ENCODE measurements at places on chromosomes 2 and 18.
A peak's percentile ranks its signal among the peaks of the same experiment; 100 is the strongest.

GRCh38 chr2:11588228-11589110 is 54.6 kb downstream of the GREB1 start:
- no peak for DNase-seq

GRCh38 chr2:232286001-232286868 is 92.3 kb upstream of the ALPP start:
- no peak for DNase-seq

- DNase-seq, result no peak
These were observed 319 bp upstream of the EN1 start for GRCh38 chr2:118847762-118848172.

DNA sequence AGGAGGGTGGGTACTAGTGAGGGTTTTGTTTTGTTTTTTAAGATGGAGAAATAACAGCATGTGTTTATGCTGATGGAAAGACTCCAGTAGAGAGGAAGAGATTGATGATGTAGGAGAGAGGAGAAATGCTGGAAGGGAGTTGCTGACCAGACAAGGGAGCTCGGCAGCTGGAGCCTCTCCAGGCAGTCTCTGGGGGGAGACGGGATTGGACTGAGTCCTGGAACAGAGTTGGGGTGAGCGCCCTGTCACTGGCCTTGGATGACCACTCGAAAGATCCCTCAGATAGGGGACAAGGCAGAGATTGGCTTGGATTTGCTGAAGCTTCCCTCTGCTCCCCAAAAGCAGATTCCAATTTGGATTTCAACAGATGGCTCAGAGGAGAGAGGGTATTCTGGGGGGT is 197.7 kb downstream of the NAPG start:
- DNase-seq, result no peak

- DNase-seq, result peak; percentile 91
These were observed 36.4 kb downstream of the STK39 start for GRCh38 chr2:168210895-168211570.

DNA sequence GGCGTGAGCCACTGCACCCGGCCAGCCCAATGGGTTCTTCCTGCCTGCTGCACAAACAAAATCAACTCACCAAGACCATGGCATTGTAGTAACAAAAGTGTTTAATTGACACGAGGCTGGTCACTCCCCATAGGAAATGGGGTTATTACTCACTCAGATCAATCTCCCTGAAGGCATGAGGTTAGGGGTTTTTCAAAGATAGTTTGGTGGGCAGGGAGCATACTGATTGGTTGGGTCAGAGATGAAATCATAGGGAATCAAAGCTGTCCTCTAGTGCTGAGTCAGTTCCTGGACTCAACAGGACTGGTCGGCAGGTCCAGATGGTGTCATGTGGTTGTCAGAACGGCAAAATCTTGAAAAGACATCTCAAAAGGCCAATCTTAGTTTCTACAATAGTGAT is 122.1 kb downstream of the TMEM17 start:
- no peak for DNase-seq

GRCh38 chr2:147614979-147615470 is 229.8 kb upstream of the ACVR2A start:
- DNase-seq, result no peak

GRCh38 chr18:32333781-32334180 is 136.9 kb downstream of the GAREM1 start:
- no peak for DNase-seq

DNA sequence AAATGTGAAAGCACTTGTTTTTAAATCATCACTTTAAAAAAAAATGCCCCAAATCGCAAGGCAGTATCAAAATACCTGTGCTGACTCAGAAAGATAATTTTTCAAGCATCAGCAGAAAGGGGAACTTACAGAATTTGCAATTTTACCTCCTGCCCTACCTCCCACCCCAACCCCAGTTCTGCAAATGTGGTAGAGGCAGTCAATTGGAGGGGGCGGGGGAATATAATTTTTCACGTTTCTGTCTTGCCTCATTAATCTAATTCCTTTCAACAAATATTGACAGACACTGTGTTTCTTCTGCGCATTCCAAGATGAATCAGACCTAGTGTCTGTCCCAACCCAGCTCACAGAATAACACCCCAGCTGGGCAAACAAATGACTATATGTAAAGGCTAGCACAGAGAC is 76.8 kb downstream of the ALPK2 start:
- no peak for DNase-seq

DNA sequence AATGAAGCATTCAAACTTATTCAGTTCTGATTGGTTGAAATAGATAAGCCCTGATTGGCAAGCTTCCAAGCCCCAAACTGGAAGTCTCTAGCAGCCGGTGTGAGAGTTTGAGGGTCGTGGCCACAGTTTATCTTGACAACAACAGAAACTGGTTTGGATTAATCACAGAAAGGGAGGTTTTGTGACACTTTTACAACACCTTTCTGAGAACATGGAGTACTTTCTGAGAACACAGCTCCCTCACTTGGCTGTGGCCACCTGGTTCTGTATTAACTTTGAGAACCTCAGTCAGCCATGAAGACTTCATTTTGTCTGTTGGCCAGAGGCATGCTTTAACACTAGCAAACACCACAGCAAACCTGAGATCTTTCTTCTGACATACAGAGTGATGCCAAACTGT is 280.7 kb upstream of the VWC2L start:
- no peak for DNase-seq

DNA sequence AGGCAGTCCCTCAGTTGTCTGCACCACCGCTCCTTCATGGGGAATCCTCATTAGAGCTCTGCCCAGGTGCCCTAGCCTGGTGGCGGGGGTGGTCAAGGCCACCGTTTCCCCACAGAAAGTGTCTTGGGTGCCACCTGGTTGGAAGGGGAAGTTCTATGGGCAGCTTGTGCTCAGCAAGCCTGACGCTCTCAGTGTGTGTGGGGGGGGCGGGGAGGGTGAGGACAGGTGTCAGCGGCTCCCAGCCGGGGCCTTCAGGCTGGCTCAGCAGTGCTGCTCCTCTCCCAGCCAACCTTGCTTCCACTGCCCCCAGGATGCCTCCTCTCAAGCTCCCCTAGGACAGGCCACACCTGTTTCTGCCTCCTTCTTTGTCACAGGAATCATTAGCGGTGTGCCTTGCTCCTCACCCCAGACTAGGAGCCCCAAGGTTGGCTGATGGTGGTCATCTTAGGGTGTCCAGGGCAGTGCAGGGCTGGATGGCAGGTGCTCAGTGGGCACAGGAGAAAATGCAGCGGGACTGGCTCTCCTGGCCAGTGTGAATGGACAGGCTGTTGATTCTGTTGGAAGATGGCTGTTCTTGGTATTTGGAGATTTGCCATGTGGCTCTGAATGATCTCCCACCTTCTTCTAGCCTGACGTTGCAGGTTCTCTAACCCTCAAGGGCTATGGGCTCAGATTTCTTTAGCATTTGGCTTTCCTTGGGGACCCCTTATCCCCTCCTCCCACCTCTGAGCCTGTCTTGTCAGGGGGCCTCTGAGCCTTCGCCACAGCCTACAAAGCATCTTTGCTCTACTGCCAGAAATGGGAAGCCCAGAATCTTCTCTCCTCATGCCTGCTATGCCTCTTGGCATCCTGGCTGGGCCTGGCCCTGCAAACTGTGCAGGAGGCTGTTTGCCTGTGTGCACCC is 185.8 kb upstream of the HS6ST1 start:
- DNase-seq, result peak; percentile 15
